ENCODE measurements at places on chromosomes 2 and 18.

DNA sequence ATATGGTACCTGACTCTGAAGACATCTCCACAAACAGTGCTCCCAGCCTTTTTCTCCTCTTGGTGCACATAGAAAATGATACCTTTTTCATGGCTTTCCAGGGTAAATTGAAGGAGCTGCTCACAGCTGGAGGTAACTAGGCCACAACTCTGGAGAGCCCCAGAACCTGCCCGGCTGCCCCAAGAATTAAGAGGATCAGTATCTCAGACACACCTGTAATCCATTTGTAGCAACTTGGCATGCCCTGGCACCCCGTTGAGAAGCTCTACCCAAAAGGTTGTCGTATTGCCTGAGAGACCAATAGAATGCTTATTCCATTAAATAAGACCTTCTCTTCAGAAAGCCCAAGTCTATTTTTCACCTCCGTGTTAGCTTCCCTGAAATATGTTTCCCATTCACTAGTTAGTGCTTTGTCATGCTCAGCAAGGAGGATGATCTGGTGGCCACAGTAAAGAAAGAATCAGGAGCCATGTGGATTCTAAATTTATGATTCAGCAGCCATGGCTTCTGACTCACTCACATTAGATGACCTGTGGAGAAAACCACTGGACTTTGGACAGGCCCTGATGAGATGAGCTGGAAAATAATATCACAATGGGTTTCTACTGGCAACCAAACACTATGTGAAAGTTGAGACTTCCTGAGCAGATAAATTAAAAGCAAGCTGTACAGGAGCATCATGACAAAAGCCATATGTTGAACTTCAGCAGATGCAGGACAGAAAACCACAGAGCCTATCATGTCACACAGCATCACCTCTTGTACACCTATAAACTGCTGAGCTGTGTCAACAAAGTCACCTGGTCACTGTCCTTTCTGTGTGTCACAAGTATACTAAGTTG, 253.3 kb upstream of the OSR1 start:
- DNase-seq = no peak

GRCh38 chr18:23258566-23259469, 123.5 kb downstream of the CABLES1 start:
- DNase-seq = no peak

DNA sequence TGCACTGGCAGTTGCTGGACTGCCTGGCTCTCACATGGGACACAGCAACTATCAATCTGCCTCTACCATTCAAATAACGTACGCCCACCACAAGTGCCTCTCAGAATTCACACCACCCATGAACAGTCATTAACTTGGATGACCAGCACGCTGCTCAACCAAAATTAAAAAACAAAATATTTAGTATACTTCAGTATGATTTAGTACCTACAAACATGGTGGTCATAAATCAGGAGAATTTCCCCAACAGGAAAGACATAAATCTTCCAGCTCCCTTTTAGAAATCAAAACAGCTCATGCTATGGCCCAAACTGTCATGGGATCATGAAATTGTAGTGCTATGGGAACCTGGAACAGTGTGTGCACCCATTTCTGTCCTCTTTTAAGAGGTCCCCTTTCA, 317.4 kb upstream of the ETAA1 start:
- no peak for DNase-seq

DNA sequence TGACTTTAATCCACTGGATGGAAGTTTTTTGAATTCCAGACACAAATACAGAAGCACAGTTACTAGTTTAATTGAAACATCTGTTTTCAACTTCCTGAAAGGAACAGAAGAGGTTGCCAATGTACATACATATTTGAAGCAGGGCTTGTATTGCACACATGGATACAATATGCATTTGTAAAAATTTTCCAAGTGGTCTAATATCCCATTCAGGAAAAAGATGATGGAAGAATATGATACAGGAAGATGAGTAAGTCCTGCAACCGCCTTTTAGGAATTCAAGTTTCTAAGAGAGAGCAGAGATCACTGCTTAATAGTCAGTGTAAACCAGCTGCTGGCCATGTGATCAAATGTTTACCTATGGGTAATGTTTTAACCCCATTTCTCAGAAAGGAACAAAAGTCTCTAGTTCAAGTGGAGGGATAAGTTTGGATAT, 265.4 kb downstream of the TRIB2 start:
- DNase-seq = no peak

DNA sequence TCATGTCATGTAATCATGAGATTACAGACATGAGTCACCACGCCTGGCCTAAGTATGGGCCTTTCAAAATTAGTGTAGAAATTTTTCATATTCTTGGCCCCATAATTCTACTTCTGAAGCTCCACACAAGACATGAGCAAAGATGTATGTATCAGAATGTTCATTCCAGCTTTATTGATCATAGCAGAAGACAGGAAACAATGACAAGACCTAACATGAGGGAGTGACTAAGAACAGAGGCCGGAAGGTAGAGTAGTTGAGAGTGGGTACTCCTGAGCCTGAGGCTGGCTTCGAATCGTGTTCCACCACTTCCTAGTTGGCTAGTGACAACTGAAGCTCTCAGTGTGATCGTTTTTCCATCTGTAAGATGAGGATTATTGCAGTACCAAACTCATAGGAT, 89.3 kb downstream of the ARMC9 start:
- no peak for DNase-seq

DNA sequence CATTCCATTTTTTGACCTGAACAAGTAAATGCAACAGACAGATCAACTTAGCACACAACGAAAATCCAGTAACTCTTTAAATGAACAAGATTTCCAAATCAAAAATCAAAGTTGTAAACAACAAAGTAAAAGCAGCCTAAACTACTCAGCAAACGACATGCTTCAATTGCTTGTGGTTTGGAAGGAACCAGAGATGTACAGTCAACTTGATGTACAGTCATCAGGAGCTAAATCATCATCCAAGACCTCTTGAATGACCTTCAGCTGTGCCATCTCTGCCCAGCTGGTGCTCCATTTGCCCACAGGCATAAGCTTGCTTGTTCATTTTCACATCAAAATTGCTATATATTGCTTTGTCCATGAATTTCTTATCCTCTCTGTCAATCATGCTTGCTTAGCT, 109.8 kb downstream of the UPP2 start:
- no peak for DNase-seq

- no peak for DNase-seq
These were observed 28.2 kb upstream of the CYRIA start for GRCh38 chr2:16693854-16694253.

DNA sequence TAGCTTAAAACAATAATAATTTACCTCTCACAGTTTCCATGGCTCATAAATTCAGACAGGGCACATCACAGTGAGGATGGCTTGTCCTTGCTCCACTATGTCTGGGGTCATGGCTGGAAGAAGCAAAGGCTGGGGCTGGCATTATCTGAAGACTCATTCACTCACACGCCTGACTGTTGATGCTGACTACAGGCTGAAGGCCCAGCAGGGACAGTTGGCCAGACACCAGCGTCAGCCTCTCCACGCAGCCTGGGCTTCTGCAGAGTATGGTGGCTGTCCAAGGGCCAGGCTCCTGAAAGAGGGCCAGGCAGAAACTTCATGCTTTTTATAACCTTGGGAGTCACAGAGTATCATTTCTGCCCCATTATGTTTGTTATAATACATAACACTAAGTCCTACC, 33.4 kb downstream of the YPEL5 start:
- DNase-seq = no peak

- no peak for DNase-seq
These were observed 55.9 kb upstream of the MAP3K20 start for GRCh38 chr2:173019755-173020154.

GRCh38 chr18:34659579-34660517, 50.2 kb upstream of the DTNA start:
- DNase-seq = no peak

DNA sequence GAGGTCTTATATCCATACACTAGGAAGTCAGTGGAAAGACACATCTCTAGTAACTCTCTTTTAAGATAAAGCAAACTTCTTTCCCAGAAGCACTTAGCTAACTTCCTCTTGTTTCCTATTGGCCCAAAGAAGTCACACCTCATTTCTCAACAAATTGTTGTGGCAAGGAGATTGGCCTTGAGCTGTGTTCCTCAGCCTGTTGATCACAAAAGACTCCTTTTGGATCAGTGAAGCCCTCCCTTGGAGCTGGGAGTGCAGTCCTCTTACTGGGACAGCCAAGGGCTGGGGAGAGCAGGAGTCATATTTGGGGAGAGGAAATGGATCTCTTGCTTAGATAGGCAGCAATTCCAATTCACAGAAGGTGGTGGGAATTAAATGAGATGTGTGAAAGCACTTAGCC, 51.2 kb upstream of the DAPL1 start:
- no peak for DNase-seq

GRCh38 chr2:236545814-236546480, 23.7 kb upstream of the ACKR3 start:
- no peak for DNase-seq

- no peak for DNase-seq
These were observed 174.4 kb downstream of the RPIA start for GRCh38 chr2:88865801-88866371.

DNA sequence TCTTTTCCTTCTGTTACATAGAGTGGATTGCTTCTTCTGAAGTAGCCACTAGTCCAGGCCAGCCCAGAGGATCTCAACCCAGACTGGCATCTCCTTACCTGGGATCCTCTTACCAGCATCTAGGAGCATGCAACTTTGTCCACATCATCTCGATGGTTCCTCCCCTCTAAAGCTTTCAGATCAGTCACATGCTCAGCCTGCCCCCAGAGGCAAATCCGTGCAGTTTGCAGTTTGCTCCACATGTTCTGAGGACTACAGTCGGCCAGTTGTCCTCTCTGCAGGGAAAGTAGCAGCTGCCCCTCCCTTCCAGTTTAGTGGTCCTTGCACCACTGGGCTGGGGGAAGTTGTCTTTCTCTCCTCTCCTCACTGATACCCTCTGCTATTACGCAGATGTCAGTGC, 259.8 kb upstream of the APCDD1 start:
- no peak for DNase-seq

GRCh38 chr2:235600406-235600805, 106.6 kb downstream of the AGAP1 start:
- no peak for DNase-seq

DNA sequence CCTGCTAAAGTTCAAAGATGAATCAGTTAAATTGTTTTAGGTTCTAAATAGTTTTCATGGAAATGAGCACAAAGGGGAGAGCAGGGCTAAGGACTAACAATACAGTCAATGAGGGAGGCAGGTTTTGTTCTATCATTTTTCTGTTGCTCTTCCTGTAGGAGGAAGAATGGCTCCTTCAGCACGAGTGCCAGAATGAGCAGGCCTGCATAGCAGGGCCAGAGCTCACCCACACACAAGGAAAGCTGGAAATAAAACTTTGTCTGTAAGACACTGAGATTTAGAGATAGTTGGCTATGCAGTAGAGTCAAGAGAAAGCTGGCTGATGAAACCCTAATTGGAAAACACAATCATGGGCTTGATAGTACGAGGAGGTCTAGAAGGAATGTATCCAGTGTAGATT, 313.3 kb downstream of the MBD2 start:
- no peak for DNase-seq

DNA sequence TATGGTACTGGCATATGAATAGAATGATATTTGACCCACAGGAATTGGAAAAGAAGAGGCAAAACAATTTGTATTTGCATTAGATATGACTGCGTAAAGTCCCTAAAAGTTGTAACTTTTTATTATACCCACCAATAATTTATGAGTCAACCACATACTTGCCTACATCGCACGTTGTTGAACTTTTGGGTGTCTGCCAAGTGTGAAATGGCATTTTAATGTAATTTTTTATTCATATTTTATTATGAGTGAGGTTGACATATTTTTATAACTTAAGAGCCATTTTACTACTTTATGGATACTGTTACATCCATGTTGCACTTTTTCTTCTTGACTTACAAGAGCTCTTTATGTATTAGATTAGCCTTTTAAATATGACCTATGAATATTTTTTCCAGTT, 4.6 kb downstream of the DSC2 start:
- DNase-seq = no peak

DNA sequence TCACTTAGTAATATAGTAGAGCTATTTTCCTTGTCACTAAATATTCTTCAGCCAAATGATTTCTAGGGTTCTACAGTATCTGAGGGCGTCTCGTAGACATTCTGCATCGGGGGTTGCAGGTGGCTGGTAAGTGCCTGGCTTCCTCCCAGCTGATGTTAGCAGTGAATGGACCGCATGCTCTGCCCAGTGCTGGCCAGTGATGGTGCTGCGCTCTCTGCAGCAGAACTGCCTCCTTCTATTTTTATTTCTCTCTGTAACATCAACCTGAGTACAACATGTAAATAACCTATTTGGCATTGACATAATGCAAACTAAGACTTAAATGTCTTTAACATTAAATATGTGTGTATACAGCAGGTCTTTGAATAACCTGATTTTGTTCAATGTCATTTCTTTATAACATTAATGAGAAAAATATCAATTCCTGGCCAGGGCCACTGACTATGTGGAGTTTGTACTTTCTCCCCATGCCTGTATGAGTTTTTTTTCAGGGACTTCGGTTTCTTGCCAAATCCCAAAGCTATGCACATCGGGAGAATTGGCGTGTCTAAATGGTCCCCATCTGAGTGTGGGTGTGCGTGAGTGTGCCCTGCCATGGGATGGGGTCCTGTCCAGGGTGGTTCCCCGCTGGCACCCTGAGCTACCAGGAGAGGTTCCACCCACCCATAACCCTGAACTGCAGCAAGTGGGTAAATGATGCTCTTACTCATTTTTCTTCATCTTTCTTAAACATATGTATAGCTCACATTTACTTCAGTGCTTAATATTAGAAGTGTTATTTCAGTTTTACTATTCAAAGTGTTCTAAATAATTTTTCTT, 278.2 kb upstream of the EPAS1 start:
- no peak for DNase-seq

DNA sequence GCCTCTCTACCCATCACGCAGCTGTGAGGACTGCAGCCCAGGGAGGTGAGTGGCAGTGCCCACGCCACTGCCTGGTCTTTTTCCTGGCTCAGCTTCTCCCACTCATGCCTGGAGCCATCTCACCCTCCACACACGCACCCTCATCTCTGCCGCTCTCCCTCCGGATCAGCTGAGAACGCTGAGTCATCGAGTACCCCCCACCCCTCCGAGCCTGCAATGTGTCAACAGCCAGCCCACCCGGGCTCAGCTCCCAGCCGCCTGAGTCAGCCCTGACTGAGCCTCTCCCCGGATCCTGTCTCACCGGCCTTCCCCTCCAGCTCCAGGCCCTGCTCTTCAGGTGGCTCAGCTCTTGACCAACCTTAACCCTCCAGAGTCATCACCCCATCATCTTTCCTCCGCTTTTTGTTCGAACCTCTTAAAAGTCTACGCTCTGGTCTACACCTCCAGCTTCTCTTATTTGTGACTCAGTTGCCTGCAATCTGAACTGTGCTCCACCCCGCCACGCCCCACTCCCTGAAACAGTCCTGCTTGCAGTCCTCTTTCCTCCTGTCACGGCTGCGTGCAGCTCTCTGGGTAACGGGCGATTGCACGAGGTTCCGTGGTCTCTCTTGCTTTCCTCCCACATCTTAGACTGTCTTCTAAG, 94.4 kb upstream of the ASAP2 start:
- DNase-seq = no peak

DNA sequence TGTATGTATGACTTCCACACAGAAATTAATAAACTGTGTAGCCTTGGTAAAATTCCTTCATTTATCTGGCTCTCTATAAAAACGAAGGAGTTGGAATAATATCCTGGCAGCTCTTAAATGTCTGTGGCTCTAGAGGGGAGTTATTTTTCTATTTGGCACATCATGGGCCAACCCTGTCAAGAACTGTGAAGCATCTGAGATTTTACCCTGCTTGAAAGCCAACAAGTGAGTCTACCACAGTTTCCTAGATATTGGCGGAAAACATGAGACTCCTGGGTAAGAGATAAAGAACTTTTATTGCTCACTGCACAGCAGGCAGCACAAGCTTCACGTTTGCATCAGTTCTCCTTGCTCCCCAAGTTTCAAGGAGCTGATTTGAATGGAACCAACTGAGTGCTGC, 346.7 kb upstream of the CYRIA start:
- no peak for DNase-seq

Measured in activated T-helper 1 cell treated with Interleukin-2 at 50 U/mL for 16 hours (primary cell).